ENCODE measurements at places on chromosomes 4 and X. TPM values are rescaled to one million over a fixed set of nuclear protein-coding genes. Genes with fewer than 3 reads are reported as not detected.

Gene GJB1
- total RNA-seq = not detected

Gene TCEAL7
- not detected for total RNA-seq

Gene GC
- not detected for total RNA-seq

Gene RPS6KA6
- 5.7 TPM for total RNA-seq

Gene ERAS
- 0.15 TPM for total RNA-seq

Gene ATP8A1
- total RNA-seq = 0.03 TPM

Gene FGF5
- 0.79 TPM for total RNA-seq

Gene SLC38A5
- total RNA-seq = 0.34 TPM

Gene GASK1B
- total RNA-seq = 0.39 TPM

Gene TLR2
- total RNA-seq = 0.16 TPM

Gene SYNPO2
- total RNA-seq = 1.1 TPM

Gene CXCL11
- total RNA-seq = 0.18 TPM

Gene SPANXN3
- not detected for total RNA-seq

Gene TRIM60
- not detected for total RNA-seq

Gene DCAF4L1
- total RNA-seq = 0.12 TPM

Gene CXCL5
- 54.6 TPM for total RNA-seq

Gene ADRA2C
- 11.0 TPM for total RNA-seq

Gene GYPA
- total RNA-seq = not detected

Data from A549 treated with CORT108297 at 1 μM for 4 hours (cell line).